ENCODE measurements at places on chromosomes 1 and 21.

DNA sequence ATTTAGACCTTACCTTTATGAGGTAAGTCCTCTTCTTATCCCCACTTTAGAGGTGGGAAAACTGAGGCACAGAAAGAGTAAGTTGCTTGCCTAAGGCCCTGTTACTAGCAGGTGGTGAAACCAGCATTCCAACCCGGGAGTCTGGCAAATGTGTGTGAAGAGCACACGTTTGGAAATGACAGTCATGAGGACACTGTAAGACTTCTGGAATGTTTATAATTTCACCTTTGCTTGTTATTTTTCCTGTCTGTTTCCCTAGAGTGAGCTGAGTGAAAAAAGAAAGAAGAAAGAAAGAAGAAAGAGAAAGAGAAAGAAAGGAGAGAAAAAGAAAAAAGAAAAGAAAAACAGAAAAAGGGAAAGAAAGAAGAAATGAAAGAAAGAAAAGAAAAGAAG is 21.2 kb upstream of the LGALS8 start:
- DNase-seq: no peak

GRCh38 chr1:233097546-233097945 is 147.1 kb downstream of the NTPCR start:
- no peak for DNase-seq

- no peak for DNase-seq
These were observed 32.8 kb downstream of the PTAFR start for GRCh38 chr1:28143496-28144202.

DNA sequence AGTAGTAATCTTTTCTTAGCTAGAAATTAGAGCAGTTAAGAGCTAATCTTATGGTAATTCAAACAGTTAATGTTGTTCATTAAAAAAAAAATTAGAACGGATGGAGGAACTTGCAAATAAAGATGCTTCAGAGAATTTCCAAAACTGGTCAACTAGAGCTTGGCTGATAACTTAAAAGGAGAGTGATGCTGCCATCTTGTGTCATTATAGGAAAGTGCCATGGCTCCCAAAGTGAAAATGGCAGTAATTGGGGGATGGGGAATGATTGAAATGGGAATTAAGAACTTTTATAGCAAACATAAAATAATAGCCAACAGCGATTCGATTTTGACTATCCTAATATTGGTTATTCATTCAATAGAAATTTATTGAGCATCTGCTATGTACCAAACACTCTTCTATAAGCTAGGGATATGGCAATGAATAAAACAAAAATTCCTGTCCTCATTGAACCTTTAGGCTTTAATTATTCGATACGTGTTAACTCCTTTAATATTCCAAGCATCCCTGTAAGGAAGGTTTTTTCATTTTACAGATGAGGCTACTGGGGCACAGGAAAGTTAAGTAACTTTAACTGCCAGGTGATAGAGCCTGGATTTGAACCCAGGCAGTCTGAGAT is 5.7 kb upstream of the PLPP3 start:
- DNase-seq: no peak

GRCh38 chr1:87053446-87053845 is 139.0 kb downstream of the HS2ST1 start:
- no peak for DNase-seq

DNA sequence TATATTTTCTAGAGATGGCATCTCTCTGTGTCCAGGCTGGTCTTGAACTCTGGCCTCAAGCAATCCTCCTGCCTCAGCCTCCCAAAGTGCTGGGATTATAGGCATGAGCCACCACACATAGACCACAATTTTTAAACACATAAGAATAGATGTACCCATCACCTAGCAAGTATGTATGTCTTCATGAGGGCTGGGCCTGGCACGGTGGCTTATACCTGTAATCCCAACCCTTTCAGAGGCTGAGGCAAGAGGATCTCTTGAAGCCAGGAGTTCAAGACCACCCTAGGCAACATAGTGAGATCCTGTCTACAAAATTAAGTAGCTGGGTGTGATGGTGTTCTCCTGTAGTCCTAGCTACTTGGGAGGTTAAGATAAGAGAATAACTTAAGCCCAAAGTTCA is 13.8 kb downstream of the UQCRH start:
- no peak for DNase-seq

GRCh38 chr1:246295340-246295739 is 211.7 kb downstream of the SMYD3 start:
- no peak for DNase-seq

DNA sequence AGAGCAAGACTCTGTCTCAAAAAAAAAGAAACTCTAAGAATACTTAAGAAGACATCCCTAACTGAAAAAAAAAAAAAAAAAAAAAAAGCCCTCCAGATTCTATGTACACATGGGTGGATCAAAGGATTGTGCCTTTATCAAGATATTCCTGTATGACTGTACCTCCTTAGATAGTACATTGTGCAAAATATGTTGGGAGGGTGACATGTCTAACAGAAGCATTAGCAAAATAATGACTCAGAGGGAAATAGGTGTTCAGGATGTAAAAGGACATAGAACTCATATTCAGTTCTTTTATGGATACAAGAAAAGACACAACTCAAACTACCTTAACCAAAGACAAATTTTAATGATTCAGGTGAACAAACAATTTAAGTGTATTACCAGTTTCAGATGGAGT is 269.8 kb upstream of the KAZN start:
- DNase-seq: no peak

GRCh38 chr1:46333300-46334029 is 7.1 kb upstream of the NSUN4 start:
- no peak for DNase-seq

GRCh38 chr1:186283374-186283773 is 91.7 kb downstream of the TPR start:
- DNase-seq: no peak

- no peak for DNase-seq
These were observed 40.8 kb upstream of the GPR157 start for GRCh38 chr1:9169601-9170137.

DNA sequence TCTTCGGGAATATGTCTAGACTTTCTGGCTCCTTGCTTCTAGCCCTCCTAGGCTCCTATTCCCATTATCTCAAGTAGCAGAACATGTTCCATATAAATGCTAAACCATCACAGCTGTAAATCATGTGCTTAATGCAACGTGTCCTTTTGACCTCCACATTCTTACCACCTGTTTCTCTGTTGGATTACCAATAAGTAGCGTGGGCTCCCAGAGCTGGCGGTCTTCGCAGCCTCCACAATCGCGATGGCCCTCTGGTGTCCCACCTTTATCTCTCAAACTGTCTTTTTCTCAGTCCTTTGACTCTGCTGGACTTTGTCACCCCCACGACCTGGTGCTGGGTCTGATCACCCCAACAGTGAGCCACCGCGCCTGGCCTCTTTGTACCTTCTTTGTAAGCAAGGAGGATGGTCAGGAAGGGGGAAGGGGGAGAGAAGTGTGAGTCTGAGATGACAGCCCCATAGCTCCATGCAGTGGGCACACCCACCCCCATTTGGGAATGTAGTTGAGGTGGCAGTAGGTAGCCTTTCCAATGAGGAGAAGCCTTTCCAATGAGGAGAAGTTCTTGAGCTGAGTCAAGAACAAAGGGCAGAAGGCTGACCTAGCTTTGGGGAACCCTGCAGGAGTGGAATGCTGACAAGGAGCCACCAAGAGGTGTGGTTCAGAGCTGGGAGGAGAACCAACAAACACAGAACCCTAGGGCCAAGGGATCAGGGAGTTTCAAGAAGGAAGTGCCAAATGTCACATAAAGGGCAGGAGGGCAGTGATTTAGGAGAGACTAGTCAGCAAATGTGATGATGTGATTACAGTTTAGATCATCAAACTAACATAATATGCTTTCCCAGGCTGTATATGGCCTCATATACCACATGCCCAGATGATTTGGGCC is 14.2 kb downstream of the TRAF5 start:
- DNase-seq: no peak

DNA sequence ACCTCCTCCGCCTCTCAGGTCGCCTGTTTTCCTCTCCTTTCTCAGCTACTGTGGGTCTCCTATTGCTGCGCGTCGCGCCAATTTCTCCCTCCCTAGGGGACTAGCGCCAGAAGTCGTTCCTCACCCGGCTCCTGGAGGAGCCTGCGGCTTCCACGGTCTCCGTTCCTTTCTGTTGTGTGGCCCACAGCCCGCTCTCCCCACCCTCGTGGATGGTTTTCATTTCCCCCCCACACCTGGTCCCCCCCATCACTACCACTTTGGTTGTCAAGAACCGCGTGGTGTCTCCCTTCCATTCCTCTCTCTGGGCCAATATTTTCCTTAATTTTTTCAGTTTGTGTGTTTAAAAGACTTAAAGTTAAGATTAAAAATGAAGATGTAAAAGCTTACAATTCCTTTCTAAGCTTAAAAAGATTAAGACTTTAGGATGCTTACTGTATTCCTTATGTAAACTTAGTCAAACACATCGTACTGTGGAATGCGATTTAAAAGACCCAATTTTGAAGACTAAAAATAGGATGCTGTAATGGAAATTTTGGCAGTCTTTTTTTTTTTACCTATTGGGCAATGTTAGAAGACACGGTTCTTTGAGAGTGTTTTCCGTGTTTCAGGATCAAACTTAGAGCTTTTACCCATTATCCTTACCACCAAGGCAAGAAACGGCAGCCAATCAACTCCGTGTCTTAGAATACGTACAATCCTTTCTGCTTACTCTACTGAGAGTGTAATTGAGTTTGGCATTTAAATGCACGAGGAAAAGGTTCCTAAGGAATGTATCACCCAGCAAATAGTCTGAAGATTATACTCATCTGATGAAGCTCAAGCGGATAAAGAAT is 773 bp downstream of the CNST start:
- DNase-seq: no peak

GRCh38 chr1:236416165-236416564 is 22.1 kb downstream of the EDARADD start:
- no peak for DNase-seq

DNA sequence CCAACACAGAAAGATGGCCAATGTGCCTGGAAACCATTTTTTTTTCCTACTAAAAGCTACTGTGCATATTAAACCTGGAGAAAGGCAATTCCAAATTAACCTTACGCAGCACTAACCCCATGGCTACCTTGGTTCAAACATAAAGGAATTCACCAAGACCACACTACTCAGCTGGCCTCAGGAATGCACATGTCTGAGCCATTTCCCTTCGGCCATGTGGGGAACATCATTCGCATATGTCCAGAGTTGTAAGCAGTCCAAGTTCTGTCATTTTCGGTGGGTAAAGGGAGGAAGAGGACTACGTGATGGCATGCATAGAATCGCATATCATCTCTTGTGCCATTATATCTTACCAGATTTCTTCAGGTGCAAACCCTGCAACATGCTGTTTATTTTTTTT is 175.4 kb downstream of the NTMT2 start:
- DNase-seq: no peak

DNA sequence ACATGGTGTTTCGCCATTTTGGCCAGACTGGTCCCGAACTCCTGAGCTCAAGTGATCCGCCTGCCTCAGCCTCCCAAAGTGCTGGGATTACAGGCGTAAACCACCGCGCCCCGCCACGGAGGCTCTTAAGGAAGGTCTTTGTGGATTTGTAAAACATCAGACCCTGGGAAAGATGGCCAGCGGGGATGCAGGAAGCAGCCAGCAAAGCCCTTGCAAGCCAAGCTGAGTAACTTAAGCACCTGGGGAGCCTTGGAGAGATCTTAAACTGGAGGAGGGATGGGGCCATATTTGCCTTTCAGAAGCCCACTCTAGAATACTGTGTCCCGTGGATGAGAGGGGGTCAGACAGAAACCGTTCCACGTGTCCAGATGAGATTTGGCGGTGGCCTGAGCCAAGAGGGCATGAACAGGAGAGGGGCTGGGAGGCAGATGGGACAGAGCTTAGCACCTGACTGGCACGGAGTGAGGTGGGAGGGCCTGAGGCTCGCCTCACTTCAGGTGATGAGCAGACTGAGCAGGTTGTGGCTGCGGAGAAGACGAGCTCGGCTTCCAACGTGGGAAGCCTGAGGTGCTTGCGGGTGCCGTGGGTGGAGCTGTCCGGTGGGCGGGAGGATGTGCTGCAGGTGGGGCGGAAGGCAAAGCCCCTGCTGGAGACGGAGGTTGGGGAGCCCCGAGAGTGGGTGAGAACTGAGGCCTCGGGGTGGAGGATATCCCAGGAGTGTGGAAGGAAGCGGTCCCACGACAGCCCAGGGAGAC is 11.7 kb downstream of the C1orf216 start:
- peak; percentile 41 for DNase-seq
